ENCODE measurements at places on chromosomes 2 and 18.

DNA sequence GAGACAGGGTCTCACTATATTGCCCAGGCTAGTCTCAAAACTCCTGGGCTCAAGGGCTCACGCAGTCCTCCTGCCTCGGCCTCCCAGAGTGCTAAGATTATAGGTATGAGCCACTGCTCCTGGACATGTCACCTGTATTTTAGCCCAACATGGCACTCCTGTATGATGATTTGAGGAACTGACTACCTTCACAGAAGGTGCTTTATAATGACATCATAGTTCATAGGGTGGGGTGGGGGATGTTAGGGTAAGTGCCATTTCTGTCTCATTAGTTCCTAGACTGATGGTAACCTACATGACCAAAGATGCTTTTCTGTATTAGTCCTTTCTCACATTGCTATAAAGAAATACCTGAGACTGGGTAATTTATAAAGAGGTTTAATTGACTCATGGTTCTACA, 109.7 kb downstream of the MAP4K4 start:
- no peak for DNase-seq

GRCh38 chr2:66030553-66030952, 404.4 kb upstream of the MEIS1 start:
- DNase-seq = no peak

GRCh38 chr2:133574186-133574585, 5.9 kb upstream of the NCKAP5 start:
- DNase-seq = no peak

- no peak for DNase-seq
These were observed 38.5 kb upstream of the GALNT14 start for GRCh38 chr2:31176742-31177141.

DNA sequence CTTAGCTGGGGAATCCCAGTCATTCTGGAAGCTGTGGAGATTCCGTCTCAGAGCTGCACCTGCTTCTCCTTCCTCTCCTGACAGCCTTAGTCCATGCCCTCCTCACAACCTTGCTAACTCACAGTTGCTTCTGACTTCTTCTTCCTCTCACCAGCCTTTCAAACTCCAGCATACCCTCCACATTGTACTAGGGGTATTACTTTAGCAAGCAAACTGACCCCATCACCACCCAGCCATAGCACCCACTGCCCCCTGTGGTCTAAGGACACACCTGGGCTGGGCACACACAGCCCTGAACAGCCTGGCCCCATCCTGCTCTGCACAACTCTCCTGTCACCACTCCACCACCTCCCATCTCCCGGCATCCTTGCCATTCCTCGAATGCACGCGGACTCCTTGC, 208.2 kb downstream of the FBXO15 start:
- DNase-seq = no peak

DNA sequence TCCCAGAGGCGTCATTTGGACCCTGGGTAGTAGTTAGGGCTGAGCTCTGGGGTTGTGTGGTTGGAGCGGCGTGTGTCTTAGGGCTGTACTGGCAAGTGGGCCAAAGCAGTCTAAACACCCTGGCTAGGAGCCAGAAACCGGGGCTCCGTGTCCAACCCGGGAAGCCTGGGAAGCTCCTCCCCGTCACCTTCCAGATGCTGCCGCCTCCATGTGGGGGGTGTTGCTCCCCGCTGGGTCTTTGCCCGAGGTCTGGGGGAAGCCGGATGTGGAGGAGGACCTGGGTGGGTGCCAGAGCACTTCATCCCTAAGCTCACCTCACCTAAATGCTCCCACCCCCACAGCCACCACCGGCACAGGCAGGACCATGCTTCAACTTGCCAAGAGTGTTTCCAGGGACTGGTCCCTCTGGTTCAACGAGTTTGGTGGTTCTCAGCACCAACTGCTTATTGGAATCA, 25.4 kb downstream of the TET3 start:
- DNase-seq = no peak

- DNase-seq = no peak
These were observed 128.2 kb upstream of the CXCR4 start for GRCh38 chr2:136246086-136246669.

DNA sequence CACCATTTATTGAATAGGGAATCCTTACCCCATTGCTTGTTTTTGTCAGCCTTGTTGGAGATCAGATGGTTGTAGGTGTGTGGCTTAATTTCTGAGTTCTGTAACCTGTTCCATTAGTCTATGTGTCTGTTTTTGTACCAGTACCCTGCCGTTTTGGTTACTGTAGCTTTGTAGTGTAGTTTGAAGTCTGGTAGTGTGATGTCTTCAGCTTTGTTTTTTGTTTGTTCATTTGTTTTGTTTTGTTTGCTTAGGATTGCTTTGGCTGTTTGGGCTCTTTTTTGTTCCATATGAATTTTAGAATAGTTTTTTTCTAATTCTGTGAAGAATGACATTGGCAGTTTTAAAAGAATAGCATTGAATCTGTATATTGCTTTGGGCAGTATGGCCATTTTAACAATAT, 12.7 kb downstream of the GKN2 start:
- DNase-seq = no peak

DNA sequence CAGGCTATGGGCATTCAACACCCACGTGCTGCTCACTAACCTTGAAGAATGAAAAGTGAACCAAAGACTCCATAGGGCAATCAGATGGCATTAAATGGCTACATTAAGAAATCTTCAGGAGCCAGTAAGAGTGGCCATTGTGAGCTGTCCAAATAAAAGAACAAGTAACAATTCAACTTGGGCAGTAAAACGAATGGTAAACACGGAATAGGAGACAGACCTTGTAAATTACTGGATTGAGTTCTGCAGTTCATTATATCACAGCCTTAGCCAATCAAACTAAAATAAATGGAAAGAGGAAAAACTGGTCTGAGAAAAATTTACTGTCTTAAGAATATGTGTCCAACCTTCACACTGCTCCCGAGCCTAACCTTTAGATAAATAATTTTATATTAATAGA, 306.5 kb upstream of the ZNF521 start:
- DNase-seq = no peak

GRCh38 chr2:14678761-14679160, 46.2 kb downstream of the LRATD1 start:
- no peak for DNase-seq

- DNase-seq = peak; percentile 54
These were observed 224.4 kb upstream of the APCDD1 start for GRCh38 chr18:10230072-10230471.
